ENCODE measurements at places on chromosomes 4 and X.

GRCh38 chr4:185764876-185765275 lies 47.1 kb downstream of the SORBS2 start:
- no peak for DNase-seq

- DNase-seq = no peak
Measured at GRCh38 chr4:11376571-11376970, 52.1 kb downstream of the HS3ST1 start.

DNA sequence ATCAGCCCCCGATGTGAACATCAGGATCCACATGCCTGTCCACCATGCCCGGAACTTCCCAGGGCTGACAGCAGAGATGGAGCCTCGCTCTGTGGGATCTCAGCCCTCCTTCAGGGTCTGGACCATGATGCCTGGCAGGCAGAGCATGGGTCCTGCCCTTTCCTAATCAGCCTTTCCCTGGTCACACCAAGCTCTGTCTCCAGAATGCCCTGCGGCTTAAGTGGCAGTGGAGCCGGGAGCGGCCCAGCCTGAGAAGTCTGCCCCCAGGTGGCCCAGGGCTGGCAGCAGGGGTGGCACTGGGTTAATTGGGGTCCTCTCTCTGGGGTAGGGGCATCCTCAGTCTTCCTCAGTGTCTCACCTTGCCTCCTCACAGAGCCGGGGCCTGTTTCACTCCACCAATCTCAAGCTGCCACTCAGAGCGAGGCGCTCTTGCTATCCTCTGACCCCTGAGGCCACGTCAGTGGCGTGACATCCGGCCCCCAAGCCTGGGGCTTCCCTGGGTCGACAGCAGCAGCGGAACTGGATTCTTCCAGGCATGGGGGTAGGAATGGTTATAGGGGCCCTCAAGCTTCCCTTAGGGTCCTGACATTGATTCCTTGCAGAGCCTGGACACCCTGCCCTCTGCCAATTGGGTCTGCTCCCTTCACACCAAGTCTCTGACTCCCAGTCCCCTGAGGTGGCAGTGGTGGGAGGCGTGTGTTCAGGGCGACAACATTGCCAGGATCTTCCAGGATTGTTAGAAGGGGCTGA lies 20.8 kb upstream of the TMEM185A start:
- DNase-seq = no peak

- no peak for DNase-seq
Measured at GRCh38 chrX:121876305-121876704, 828.9 kb downstream of the GLUD2 start.

GRCh38 chr4:120877021-120877420 lies 45.5 kb downstream of the PRDM5 start:
- DNase-seq = no peak

- DNase-seq = no peak
Measured at GRCh38 chr4:140213749-140214148, 59.8 kb upstream of the MAML3 start.

DNA sequence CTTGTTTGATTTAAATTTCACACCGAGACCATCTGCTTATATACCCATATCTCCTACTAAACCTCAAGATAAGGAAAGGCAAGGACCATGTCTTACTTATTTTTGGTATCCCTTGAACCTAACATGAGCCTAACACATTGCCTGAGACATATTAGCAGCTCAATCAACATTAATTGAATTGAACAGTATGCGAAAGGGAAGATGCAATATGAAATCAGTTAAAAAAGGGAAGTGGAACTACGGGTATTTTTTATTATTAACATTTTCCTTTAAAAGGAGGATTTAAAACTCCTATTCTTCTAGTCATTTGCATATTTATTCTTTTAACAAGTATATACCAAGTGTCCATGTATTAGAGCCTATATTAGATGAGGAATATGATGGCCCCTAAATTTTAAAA lies 197.0 kb downstream of the CAMK2D start:
- DNase-seq = no peak

DNA sequence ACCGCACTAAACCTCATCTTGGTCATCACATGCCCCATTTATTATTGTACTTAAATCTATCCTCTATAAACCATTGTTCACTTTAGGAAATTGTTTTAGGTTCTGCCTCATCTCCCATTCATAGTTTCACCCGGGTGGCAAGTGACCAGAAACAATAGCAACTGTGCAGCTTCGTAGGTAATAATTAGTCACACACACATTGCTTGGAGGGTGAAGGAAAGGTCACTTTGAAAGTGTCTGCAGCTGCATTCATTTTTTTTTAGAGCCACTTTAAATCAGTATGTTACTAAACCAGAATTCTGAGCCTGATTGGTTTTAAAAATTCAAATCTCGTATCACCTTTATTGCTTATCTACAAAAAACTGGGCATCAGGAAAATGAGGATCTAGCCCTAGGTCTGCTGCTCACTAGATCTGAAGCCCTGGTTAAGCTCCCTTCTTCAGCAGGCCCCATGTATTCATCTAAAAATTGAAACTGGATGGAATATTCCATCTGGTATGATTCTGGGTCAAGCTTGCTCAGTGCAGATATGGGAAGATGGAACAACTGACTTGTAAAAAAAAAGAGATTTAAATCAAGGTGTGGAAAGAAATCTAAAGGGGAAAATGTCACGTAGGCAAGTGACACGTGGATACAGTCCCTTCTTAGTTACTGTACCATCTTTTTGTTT lies 62.4 kb downstream of the LIMCH1 start:
- DNase-seq = no peak

- DNase-seq = peak; percentile 3
Measured at GRCh38 chr4:84681486-84682274, 98.8 kb downstream of the CDS1 start.

DNA sequence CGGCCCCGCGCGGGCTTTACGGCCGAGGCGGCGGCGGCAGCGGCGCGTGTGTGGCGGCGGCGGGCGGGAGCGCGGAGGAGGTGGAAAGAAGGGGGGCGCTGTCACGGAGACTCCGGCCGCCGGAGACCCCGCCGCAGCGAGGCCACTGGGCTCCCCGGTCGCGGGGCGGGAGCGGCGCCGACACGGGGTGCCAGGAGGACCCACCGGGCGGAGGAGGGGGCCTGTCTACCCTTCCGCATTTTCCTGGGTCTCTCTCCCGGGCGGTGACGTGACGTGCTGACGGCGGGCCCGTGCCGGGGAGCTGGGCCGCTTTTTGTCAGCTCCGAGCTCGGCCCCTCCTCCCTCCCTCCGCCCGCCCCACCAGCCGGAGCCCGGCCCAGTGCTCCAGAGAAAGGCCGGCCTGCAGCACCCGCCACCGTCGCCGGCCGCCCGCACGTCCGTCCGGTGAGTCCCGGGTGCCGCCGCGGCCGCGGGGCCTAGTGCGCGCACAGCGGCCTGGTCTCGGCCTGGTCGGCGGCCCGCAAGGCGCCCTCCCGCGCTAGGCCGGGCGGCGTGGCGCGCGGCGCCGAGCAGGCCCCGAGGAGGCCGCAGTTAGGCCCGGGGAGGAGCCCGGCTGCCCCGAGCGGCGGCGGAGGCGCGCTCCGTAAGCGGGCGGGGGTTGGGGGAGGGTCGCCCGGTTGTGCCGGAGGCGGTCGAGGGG lies at the start of gene ZFX:
Gene ZFX (plus strand): TSS at position 379 of the 700 bp plus-strand sequence. CDS start 23,014 bp downstream, outside the sequence.
- peak; percentile 50 for DNase-seq

GRCh38 chr4:33395731-33396485 lies 2675.7 kb downstream of the PCDH7 start:
- DNase-seq = no peak

GRCh38 chr4:185754961-185755360 lies 57.0 kb downstream of the SORBS2 start:
- DNase-seq = no peak

DNA sequence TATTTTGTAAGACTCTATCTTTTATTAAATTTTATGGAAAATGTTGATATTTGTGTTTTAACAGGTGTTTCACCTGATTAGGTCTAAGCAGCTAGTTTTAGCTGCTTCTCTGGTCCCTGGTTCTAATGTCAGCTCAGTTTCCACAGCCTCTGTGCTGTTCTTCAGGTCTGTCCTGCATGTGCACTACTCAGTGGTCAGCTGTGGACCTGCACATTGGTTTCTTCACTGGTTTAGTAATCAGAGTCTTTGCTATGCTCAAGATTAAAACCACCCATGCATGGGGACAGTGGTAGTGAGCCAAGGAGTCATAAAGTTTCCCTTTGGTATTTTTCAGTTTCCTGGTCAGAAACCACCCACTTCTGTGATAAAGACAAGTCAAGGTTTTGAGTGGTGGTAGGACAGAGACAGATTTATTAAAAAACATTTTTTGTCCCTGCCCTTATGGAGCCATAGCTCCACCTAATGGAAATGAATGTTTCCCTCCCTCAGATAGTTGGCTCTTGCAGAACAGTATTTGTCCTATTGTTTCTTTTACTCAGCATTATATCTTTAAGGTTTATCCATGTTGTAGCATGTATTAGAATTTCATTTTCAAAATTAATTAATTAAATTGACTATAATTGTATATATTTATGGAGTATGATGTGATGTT lies 36.8 kb upstream of the VBP1 start:
- DNase-seq = no peak

- no peak for DNase-seq
Measured at GRCh38 chr4:43471950-43472349, 579.4 kb downstream of the GRXCR1 start.

GRCh38 chr4:61532336-61533000 lies 332.3 kb downstream of the ADGRL3 start:
- DNase-seq = no peak

GRCh38 chr4:108644237-108644636 lies 6.2 kb upstream of the OSTC start:
- DNase-seq = no peak

- DNase-seq = no peak
Measured at GRCh38 chr4:153639833-153640802, 44.0 kb upstream of the TLR2 start.

- no peak for DNase-seq
Measured at GRCh38 chrX:11577603-11578002, 88.1 kb downstream of the ARHGAP6 start.

GRCh38 chrX:129784371-129784770 lies 4.6 kb downstream of the SASH3 start:
- no peak for DNase-seq

GRCh38 chr4:148344352-148344751 lies 97.9 kb downstream of the NR3C2 start:
- DNase-seq = no peak

- no peak for DNase-seq
Measured at GRCh38 chrX:21757960-21758359, at the start of gene SMPX. Gene SMPX, minus strand, starts transcription at chrX:21758116. Its CDS starts 3,826 bp downstream, at chrX:21754290.

- no peak for DNase-seq
Measured at GRCh38 chr4:1693131-1693896, 9.2 kb upstream of the FAM53A start.

DNA sequence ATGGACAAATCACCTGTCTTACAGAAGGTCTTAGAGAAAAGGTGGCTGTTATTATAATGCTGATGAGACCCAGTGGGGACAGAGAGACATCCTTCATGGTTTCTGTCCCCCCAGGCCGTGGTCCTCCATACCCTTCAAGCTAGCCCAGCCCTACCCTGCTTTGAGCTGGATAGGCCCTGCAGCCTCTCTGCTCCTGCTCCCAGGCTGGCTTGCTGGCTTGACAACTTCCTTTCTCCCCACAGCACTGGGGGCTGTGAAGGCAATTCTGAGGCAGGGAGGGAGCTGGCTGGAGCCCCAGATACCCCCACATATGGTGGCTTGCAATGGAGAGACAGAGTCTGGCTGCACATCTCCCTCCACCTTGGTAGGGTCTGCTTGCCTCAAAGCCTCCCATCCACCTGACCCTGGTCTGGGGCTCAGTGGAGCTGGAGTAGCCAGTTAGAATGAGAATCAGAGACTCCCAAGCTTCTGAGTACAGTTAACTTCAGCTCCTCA lies 118.2 kb downstream of the PJA1 start:
- DNase-seq = no peak

DNA sequence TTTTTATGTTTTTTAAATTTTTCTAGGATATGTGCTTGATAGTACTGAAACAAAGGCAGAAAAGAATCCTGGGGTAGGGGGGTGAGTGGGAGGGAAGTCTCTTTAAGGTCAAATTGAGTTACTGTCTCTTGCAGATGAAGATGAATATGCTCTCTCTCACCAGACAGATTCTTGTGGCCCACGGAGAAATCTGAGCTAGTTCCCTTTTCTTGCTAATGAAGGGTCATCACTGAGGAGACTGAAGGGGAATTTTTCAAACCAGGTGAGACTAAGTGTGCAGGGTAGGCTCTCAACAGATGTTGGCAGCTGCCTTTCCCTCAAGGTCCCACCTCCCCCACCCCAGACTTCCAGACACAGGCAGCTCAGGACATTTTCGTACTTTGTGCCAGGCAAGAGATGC lies 21.5 kb downstream of the FAM9C start:
- no peak for DNase-seq

DNA sequence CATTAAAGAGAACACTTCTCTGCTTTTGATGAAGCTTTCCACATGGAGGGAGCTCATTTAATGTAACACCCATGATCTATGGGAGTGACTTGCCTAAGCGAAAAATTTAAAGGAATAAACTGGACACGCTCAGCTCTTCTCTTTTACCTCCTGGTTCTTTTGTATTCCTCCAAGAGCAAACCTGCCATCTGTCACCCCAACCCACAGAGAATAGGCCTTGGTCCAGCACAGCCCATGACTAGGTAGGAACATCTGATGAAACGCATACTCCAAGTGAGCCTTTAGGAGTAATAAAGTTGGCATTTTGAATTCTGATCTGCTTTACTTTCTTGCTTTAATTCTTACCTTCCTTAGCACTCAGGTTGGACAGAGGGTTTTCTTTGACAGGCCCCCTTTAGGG lies 389.0 kb downstream of the HNRNPD start:
- DNase-seq = no peak

DNA sequence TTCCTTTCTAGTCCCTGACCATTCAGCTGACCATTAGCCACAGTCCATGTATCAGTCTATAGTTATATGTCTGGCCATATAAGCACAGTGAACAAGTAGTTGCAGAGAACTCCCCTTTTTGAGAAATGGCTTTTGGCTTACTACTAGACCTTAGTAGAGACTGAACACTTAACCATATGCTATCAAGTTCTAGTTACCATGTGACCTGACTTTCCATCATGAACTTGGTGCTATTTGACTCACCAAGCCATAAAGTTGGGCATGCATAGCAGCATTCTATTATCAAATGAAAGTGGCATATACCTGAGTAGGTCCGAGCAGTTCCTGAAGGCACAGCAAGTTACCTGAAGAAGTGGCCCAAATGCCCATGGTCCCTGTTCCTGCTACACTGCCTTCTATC lies 74.5 kb upstream of the IL2 start:
- no peak for DNase-seq

DNA sequence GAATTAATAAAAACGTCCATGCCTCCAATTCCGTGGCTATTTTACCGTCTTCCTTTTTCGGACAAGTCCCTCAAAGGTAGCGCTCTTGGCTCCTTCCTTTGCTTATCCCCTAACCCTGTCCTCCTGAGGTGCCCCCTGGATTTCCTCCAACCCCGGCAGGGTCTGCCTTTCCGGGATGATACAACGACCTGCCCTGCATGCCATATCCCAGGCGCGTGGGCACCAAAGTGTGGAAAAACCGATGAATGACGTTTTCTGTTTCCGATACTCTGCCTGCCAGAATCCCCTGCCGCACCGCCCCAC lies 706 bp upstream of the CSTF2 start:
- no peak for DNase-seq

DNA sequence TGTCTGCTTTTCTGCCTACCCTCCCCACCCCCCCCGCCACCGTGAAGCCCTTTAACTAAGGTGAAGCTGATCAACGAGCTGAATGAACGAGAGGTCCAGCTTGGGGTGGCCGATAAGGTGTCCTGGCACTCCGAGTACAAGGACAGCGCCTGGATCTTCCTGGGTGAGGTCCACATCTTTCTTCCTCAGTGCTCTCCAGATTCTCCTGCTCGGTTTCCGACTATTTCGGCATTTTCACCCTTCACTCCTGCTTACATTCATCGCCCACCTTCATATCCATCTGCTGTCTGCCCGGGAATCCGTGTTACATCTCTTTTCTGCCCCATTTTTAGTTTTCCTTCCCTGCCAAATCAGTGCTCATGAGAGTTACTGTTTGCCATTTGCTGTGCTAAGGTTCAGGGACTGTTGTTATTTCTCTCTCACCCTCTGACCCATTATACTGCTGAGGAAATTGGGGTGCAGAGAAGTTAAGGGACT lies 459 bp downstream of the RBMX2 start:
- no peak for DNase-seq
